Renal cortical epithelial cell (primary cell): ENCODE measurements at places on chromosomes 6 and 20.

DNA sequence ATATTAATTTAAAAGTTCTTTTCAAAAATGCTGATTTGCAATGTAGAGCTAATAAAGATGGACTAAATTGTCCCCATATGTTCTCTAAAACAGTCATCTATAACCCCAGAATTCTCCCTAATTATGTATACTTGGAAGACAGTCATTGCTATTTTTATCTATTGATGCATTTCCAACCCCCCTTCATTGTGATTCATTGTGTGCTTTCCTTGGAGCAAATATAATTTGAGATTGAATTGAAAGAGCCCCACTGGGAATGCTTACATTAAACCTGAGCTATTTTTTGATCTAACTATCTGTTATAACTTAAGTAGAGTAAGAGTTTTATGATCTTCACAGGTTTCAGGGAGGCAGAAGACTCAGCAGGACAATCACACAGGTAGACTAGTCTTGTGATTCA, 73.7 kb upstream of the PTCHD4 start:
- DNase-seq, result no peak

- DNase-seq, result no peak
Measured at GRCh38 chr6:150749091-150749670, 116.3 kb upstream of the MTHFD1L start.

GRCh38 chr20:45036044-45036755, 64.7 kb downstream of the KCNS1 start:
- DNase-seq, result peak; percentile 81

DNA sequence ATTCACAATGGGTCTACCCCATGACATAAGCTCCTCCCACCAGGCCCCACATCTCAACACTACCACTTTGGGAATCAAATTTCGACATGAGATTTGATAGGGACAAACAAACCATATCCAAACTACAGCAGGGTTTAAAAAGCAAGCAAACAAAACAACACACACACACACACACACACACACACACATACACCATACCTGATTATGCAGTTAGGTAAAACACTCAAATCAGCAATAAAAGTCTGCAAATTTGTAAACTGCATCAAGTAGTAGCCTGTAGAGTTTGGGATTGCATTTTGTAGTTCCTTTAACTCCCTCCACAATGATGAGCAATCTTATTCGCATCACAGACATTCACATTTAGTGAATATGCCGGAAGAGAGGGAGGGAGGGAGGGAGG, 32.6 kb upstream of the TNFAIP3 start:
- no peak for DNase-seq

- DNase-seq, result no peak
Measured at GRCh38 chr6:24795106-24795505, 3.6 kb downstream of the ARMH2 start.

GRCh38 chr6:11756726-11757125, 21.9 kb downstream of the ADTRP start:
- no peak for DNase-seq

DNA sequence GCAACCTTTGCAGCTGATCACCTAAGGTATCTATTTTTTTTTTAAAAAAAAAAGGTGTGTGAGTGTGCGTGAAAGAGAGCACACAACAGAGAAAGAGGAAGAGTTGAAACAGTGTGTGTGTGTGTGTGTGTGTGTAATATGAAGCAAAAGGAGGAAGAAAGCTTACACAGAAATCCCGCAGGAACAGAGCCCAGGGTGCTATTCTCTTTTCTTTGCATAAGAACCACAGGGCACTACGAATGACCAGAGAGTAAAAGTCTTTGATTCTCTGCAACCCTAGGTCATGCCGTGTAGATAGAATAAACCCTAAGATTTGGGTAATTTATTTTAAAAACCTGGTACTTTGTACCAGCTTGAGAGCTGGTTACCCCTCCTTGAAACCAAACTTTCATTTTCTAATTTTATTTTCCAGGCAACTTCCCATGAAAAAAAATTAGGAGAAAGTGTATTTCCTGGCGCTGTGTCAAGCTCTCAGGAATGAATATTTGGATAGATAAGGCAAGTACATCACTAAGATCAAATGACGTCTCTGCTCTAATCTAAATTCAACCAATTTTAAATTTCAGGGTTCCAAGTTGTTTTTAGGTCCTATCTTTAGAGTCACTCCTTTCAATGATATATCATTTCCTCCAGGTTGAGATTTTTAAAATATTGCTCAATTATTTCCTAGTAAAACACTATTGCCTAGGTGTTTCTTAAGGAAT, 47.9 kb upstream of the ID4 start:
- DNase-seq, result no peak

GRCh38 chr20:43140726-43141125, 49.0 kb downstream of the PTPRT start:
- no peak for DNase-seq

DNA sequence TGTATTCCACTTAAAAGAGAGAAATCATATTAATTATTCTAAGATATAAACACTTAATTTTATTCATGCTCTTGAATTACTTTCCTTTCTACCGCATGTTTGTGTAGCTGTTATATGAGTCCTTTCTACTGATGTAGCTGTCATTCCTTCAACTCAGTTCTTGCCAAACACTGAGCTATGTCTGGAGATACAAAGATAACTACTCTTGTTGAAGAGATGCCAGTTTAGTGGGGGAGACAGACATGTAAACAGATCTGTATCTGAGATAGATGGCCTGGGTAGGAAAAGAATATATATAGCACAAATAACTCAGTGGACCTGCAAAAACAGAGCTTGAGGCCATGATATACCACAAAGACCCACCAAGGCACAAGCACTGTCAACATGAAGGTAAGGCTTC, 157.3 kb downstream of the BTBD9 start:
- no peak for DNase-seq

- DNase-seq, result no peak
Measured at GRCh38 chr20:39338469-39339376, 376.6 kb downstream of the DHX35 start.

DNA sequence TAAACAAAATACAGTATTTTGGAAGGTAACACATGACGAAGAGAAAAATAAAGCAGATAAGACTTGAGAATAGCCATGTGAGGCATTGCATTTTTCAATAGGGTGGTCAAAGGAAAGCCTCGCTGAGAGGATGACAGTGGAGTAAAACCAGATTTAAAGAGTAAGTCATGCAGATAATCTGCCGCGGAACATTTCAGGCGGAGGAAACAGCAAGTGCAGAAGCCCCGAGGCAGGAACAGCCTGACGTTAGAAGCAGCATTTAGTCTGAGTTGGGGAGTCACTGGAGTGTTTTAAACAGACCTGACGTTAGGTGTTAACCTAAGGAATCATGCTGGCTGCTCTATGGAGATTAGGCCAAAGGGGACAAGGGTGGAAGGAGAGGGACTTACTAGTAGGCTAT, 65.0 kb upstream of the VSTM2L start:
- peak; percentile 6 for DNase-seq

GRCh38 chr20:2932498-2932897, 59.2 kb downstream of the PTPRA start:
- DNase-seq, result no peak

- peak; percentile 100 for DNase-seq
Measured at GRCh38 chr6:75418233-75418632, 75.4 kb downstream of the FILIP1 start.

GRCh38 chr6:112979830-112980229, 632.7 kb downstream of the RFPL4B start:
- peak; percentile 73 for DNase-seq

DNA sequence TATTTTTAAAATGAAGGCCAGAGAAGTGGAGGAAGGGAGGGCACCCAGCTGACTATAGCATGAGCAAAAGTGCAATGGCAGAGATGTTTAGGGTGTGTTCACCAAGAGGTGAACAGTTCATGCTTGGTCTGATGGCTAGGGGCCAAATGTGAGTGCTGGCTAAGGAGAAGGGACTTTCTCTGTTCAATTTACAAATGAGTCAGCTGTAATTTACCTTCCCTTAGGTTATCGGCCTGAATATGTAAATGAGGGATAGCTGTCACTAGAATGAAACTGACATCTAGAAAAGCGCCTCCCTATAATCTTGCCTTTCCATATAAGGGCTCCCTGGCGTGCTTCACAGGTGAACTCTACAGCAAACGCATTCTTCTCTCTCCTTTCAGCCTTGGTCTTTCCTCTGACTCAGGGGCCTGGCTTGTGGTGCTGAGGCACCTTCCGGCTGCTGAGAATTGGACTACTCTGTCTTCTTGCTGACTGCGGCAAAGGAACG, 114.7 kb upstream of the BACH2 start:
- peak; percentile 79 for DNase-seq

DNA sequence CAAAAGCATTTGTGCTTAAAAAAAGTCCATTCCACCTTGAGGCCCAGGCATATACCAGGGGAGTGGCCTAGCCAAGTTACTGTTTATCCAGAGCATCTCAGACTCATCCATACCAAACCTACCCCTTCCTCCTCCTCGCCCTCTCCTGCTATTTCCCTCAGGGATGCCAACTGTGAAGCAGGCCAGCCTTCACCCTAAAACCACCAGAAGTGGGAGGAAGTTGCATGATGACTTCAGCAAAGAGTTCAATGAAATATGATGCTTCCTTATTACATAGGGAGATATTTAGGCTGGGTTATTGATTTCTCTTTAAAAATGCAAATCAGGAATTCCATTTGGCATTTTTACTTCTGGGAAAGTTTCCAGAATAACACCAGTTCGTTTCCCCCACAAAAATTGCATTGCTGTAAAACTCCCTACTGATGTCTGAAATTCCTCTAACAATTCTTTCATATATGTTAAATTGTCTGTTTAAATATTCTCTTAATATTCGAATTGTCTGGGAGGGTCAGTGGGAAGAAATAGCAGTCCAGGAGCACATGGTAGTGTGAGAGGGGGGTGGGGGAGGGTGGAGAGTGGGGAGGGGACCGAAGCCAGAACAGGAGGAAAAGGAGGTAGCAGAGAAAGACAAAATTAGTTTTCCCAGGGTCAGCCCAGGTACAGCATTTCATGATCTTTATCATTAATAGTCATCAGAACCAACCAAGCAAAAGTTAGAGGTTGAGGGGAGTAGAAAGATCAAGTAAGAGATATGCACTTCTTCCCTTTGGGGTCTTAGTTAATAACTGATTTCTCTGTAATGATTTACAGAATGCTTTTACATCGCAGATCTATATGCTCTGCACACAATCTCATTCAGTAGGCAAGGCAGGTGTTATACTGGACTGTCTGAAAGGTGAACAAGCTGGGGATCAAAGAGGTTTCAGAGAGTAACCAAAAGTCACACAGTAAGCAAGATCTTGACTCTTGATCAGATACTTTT, 1.7 kb upstream of the TCP11 start:
- peak; percentile 33 for DNase-seq

DNA sequence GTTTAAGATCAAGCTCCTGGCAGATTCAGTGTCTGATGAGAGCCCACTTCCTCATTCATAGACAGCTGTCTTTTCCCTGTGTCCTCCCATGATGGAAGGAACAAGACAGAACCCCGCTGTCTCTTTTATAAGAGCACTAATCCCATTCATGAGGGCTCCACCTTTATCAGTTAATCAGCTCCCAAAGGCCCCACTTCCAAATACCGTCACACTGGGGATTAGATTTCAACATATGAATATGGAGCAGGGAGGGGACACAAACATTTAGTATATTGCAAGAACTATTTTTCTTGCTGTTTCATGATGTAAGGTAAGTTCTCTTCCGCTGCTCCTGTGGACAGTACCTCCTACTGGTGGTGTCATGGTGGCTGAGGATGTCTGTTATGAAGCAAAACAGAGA, 158.3 kb upstream of the IRAK1BP1 start:
- DNase-seq, result no peak

- DNase-seq, result peak; percentile 96
Measured at GRCh38 chr6:16747232-16748024, 13.8 kb downstream of the ATXN1 start.

DNA sequence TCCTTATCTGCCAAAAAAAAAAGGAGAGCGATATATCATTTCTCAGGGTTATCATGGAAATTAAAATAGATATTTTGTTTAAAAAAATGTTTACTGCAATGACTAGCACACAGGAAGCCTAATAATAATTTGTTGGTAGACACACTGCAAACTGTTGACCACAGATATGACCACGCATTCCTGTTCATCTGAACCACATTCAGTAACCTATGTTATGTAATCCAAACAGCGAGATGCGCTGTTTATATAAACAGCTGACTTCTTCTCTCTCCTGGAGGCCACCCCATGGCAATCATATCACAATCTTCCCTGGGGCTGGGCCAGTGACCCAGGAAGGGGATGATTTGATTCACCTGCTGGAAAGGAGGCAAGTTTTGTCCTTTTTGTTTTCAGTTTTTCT, 129.3 kb upstream of the UST start:
- no peak for DNase-seq

- DNase-seq, result peak; percentile 59
Measured at GRCh38 chr6:145735356-145736165, at the start of gene EPM2A. TSS of gene EPM2A (minus strand) at chr6:145735520. CDS start at chr6:145735498, 22 bp downstream.

GRCh38 chr20:62183426-62184142, 756 bp downstream of the MTG2 start:
- DNase-seq, result no peak

DNA sequence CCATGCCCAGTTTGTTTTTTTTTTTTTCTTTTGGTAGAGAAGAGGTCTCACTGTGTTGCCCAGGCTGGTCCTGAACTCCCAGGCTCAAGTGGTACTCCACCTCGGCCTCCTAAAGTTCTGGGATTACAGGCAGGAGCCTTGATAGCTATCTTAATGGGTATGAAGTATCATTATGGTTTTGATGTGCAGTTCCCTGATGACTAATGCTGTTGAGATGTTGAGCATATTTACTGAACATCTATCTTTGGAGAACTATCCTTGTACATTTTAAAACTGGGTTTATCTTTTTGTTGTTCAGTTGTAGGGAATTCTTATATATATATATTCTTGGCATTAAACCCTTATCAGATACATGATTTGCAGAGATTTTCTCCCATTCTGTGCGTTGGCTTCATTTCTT, 21.4 kb upstream of the MYL9 start:
- DNase-seq, result no peak

- peak; percentile 57 for DNase-seq
Measured at GRCh38 chr6:47727391-47727790, 29.0 kb downstream of the ADGRF4 start.

DNA sequence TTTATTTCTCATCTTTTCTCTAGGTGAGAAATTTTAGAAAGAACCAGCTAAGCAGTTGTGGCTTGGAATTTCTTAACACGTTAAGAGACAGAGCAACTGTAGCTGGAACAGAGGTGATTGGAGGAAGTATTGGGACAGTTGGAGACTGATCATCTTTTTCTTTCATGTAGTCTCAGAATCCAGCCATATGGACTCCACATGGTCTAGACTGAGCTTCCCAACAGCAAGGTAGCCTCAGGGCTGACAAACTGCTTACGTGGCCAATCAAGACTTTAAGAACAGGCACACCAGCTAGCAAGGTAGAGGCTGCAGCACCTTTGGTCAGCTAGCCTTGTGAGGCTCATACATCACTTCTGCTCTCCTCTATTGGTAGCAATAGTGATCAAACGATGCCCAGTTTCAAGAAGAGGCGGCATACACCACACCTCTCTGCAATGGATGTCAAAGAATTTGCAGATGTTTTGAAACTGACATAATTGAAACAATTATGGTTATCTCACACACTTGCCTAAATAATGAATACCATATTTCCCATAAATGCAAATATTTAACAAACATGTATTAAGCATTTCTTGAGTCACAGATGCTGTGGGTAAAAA, 590.5 kb upstream of the SLC35B3 start:
- no peak for DNase-seq
